Cortex of kidney (tissue), 1 donor: ENCODE measurements at places on chromosomes 2 and 18.

GRCh38 chr2:154439156-154439555 lies 259.3 kb upstream of the KCNJ3 start:
- no peak for DNase-seq

GRCh38 chr2:108634576-108635160 lies 84.6 kb upstream of the RANBP2 start:
- no peak for DNase-seq

- no peak for DNase-seq
Measured at GRCh38 chr18:3796434-3796833, 346.5 kb downstream of the TGIF1 start.

DNA sequence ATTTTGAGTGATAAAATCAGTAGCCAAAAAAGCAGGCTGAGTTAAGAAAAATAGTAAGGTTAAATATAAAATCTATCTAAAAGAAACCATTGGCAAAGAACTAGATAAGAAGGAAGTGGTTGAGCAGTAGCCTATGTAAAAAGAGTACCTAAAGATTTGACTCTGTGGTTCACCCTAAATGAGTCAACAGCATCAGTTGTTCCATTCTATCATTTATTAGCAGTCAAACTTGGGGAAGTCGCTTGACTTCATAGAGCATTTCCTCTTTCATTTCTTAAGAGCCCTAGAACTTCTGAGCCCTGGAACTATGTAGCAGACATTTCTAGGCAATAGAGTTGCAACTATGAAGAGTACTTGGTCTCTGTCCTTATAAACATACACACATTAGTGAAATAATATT lies 381.7 kb downstream of the NUP35 start:
- DNase-seq, result no peak

- no peak for DNase-seq
Measured at GRCh38 chr18:42047721-42048120, 92.7 kb downstream of the PIK3C3 start.

- no peak for DNase-seq
Measured at GRCh38 chr2:122156176-122156890, 400.9 kb downstream of the TSN start.

- DNase-seq, result no peak
Measured at GRCh38 chr2:65186093-65186868, 41.4 kb upstream of the ACTR2 start.

DNA sequence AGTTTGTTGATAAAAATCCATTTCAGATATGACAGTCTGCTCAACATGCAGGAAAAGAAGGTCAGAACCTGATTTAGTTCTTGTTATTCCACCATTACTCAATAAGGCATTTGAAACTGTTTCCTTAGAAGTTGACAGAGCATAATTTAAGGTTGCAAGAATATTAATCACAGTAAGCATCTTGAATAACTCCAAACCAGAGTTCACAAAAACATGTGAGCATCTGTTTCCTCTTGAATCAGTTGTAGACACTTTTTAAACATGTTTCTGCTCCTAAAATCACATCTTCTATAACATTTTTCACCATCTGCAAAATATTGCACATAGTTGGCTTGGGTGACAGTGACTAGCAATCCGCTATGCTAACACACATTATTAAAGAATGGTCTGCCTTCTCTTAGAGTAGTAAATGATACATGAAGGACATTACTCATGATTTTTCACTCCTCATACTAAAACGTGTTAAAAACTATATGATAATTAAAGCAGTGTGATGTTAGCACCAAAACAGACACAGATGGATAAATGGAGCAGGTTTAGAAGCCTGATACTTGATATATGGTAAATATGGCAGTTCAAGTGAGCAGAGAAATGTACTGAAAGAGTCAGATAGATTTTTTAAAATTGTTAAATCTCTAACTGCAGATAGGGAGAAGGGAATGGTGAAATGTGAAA lies 30.3 kb downstream of the AKAIN1 start:
- DNase-seq, result no peak

DNA sequence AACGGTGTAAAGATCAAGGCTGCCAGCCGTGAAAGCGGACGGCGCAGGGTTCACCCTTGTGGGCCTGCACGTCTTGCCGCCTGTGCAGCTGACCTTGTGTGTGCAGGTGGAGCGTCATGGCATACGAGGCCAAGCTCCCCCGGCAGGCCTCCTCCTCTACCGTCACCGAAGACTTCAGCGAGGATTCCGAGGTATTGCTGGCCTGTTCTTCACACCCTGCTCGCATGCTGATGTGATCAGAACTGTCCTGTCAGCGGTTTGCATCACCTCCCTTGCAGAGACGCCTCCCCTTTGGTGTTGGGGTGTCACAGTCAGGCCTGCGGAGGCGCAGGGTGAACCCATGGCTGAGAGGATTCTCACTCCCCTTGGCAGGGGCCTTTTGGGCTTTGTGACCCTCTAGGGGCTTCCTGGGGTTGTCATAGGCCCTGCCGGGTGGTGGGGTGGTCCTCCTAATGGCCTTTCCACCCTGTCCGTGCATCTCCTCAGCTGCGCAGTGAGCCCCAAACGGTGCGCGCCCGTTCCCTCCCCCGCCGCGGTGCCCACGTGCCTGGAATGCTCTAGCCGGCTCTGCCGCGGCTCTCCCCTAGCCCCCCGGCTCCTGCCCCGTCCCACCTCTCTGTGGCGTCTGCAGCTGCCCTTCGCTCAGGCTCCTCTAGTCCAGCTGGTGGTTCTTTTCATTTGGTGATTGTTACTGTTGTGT lies 92.5 kb downstream of the DGKD start:
- DNase-seq, result no peak

DNA sequence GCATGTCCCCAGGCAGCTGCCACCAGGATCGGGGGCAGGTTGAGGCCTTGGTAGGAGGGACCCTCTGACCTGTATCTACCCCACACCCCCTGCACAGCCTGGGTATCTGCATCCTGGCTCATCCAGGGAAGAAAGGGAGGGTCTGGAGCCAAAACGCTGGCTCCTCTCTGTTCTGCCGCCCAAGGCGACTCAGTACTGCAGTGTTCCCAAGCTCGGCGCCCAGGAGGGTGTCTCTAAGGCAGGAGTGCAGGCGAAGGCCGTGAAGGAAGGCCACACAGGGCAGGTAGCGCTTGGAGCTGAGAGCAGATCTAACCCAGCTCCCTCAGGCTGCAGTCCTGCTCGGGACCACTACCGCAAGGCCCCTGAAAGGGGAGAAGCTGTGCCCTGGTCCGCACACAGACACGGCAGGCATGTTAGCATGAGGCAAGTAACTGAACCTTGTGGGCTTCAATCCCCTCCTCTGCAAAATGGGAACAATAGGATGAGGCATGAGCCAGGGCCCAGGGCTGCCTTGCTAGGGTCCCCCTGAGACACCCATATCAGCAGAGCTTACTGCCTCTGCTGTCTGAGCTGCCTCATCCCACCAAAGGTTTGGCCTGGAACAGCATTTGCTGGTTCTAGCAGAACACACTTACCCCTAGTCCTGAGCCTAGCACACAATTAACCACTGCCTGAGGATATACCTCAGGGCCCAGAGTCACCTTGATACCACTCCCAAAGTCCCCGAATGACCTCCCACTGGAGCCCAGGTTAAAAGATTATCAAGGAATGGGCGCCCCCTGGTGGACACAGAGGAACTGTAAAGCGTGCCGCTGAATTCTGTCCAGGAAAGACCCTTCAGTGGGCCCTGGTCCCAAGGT lies 6.5 kb downstream of the PTMA start:
- no peak for DNase-seq

DNA sequence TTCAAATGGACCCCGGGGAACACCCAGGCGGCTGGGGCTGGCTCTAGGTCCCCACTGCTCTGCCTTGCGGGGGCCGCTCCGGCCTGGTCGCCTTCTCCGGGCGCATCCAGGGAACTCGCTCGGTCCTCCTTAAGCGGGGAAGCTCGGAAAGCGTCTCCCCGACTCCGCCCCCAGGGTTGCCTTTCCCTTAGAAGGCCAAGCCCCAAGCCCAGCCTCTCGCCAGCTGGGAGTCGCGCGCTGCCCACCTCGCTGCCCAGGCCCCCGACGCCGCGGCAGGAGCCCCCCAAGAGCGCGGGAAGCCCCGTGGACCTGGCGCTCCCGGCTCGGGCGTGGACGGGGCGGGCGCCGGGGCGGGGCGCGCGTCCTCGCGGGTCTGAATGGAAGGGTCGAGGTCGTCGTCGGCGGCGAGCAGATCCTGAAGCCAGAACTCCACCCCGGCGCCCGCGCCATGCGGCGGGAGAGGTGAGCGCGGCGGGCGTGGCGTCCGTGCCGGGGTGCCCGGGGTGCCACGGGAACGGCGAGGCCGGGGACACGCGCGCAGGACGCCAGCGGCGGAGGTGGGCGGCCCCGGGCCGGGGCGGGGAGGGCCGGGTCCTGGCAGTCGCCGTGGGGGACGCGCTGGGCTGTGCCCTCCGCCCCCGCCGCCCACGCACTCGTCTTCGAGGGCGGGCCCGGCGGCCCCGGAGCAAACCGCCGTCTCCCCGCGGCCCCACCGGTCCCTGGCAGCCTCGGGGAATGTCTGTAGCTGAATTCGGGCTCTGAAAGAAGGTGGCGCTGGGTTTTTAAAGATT lies at the start of gene BOK:
BOK (plus strand) TSS at position 214 of the 791 bp plus-strand sequence. CDS start 739 bp downstream, outside the sequence.
- no peak for DNase-seq

- no peak for DNase-seq
Measured at GRCh38 chr18:44685296-44685695, 4.6 kb downstream of the SETBP1 start.

DNA sequence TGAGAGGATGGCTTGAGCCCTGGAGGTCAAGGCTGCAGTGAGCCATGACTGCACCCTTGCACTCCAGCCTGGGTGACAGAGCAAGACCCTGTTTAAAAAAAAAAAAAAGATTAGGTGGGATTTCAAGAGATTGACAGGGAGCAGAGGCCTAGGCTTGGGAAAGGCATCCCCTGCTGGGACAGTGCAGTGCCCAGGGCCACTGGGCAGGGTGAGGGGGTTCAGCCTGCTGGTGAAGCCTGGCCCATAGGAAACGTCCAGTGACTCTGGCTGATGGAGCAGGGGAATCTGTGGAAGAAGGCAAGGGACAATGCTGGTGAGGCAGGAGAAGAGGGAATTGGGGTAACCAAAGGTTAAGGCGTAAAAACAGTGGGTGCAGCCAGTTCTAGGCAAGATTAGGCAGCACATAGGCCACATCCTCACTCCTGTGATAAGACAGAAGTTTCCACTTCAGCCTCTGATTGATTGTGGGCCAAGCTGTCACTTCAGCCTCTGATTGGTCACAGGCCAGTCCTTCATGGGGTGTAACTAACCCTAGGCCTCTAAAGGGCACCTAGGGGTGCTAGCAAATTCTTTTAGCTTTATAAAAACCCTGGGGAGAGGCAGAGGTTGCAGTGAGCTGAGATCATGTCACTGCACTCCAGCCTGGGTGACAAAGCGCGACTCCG lies 128.6 kb downstream of the MSH2 start:
- no peak for DNase-seq

- DNase-seq, result no peak
Measured at GRCh38 chr2:11343368-11343649, 1.1 kb downstream of the ROCK2 start.

GRCh38 chr2:208103616-208104015 lies 20.7 kb downstream of the CRYGD start:
- no peak for DNase-seq

GRCh38 chr2:240819858-240820606 lies at the start of gene KIF1A:
KIF1A (minus strand) TSS chr2:240820219; CDS start chr2:240797752, 22,467 bp downstream.
- no peak for DNase-seq

DNA sequence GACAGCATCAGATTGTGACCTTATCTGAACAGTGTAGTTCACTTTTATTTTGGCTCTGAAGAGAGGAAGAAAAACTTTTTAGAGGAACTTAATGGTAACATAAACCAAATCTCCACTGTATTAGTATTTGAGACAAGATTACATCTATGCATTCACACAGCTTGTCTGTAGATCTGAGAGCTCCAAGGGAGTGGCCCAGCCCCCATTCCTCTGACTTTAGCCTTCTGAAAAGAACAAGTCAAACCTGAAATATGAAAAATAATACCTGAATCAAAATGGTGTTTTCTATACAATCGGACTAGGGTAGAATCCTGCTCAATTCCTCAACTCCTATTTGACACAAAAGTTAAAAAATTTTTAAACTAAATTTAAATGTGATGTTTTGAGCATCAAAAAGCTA lies 23.1 kb downstream of the STARD7 start:
- no peak for DNase-seq

GRCh38 chr18:3663870-3664512 lies 214.0 kb downstream of the TGIF1 start:
- DNase-seq, result no peak

GRCh38 chr2:55490554-55490953 lies 29.0 kb upstream of the CFAP36 start:
- DNase-seq, result no peak

- no peak for DNase-seq
Measured at GRCh38 chr2:160238392-160238791, 38.3 kb upstream of the ITGB6 start.

DNA sequence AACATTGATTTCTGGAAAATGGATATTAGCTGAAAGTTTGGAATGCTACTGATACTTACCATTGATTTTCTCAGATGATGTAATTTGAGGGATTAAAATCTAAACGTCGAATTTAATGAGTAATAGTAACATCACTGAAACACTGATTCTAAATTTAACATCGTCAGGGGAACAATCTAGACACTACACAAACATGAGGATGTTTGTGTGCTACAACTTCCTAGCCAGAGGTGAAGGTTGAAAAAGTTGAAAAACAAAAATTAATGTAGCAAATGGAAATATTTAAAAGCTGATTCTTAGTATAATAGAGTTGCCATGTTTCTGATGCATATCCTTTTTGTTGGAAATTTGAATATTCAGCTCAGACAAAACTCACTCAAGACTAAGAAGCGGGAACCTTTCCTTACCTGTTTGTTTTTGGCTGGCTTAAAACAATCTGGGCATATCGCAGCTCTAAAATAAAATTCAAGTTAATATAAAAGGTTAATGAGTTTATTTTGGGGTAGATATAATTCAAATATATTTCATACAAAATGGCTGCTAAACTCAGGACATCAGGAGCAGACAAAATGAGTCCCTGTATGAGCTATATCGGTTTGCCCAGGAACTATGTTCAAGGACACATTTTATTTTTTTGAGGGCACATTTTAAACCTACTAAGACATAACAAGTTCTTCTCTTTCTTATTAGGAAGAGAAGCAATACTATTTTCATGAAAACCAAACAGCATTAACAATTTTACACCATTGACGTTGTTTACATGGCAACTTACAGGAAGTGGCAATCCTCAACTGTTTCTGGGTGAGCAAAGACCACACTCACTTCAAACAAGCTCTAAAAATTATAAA lies 52.6 kb upstream of the PEX13 start:
- DNase-seq, result no peak

DNA sequence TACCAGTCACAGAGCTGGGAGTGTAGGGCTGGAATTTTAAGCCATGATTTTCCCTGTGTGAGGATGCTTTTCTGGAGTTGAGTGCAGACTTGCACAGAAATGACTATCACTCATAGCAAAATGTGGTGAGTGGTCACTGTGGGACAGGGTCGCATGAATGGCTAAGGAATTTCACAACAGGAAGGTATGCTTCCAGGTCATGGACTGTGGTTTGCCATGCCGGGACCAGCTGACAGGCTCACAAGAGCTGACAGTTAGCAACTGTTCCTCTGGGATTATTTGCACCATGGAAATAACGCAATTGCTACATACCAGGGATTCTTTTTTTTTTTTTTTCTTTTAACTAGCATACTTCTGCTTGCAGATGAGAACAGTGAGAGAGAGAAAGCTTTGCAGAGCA lies 3.8 kb upstream of the UXS1 start:
- no peak for DNase-seq

GRCh38 chr2:234414596-234414995 lies 82.3 kb downstream of the ARL4C start:
- DNase-seq, result no peak
